ENCODE measurements at places on chromosomes 5 and 9.

- peak; percentile 22 for DNase-seq
Measured at GRCh38 chr5:38922199-38922598, 76.4 kb downstream of the OSMR start.

- DNase-seq: no peak
Measured at GRCh38 chr9:27203783-27204182, 93.2 kb downstream of the EQTN start.

DNA sequence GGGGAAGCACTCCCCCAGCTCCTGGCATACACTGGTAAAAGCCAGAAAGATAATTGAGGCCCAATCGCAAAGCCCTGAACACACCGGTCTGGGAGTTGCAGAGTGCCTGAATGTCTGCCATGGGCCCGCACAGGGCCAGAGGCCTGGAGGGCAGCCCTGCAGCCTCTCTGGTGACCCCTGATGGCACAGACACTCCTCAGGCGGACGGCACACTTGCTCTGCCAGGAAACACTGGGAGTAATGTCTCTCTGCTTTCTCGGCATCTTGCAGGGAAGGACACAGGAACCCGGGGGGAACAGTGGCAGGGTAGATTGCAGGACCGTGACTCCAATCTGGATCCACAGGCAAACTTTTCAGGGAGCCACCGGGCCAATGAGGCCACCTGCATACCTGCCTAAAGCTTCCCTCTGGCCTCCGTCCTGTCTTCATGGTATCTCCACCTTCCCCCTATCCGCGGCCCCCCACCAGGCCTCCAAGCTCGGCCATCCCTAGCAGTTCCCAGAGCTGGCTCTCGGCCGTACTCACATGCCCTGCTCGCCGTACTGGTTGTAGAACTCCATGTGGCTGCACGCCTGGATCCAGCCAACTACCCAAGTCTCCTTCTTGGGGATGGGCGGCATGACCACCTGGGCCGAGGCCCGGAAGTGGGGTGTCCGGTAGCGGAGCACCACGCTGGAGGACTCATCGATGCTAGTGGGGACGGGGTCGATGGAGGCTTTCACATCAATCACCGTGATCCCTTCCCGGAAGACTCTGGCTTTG lies 797 bp downstream of the FAM78A start:
- DNase-seq: peak; percentile 17

DNA sequence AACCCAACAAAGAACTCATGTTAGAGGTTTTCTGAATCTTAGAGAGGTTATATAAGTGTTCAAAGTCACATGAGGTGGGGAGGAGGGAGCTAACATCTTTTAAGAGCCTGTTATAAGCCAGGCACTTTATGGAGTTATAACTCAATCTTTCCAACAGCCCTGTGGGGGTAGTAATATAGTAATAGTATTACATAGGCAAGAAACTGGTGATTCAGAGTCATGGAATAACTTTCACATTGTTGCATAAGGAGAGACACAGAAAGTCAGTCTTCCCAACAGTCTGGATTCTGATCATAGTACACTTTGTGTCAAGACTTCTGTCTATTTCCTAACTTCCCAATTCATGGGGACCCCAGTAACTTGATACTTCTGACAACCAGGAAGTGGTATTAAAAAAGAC lies 89.2 kb downstream of the ACER2 start:
- no peak for DNase-seq

GRCh38 chr9:34603610-34604231 lies 8.2 kb downstream of the RPP25L start:
- DNase-seq: peak; percentile 77

- no peak for DNase-seq
Measured at GRCh38 chr5:95870105-95870672, 47.7 kb upstream of the GLRX start.

DNA sequence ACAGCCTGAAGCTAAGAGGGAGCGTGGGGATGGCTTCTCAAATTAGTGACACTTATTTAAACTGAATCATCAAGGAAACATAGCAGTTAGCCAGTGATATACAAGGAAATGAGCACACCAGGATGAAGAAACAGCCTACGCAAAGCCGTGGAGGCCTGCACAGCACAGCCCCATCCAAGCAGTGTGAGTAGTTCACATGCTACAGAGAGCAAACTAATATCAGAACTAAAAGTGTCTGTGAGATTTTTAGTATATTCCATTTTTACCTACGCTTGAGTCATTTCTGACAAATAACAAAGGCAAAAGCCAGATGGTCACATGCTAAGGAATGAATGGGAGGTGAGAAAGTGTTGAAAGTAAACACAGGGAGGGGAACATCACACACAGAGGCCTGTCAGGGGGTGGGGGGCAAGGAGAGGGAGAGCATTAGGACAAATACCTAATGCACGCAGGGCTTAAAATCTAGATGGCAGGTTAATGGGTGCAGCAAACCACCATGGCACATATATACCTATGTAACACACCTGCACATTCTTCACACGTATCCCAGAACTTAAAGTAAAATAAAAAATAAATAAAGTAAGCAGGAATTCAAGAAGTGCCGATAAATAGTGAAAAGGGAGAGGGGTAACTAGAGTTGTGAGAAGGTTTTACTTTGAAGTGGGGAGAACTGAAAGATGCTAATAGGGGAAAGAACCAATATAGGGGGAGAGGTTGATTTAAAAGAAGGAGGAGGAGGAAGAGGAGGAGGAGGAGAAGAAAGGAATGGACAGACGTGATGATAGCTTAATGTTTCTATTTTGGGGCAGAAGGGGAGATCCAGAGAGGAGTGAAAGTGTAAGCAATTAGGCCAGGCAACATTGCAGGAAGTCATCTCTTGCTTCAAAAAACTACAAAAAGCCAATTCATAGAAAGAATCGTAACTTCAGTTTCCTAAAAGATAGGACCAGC lies 100.9 kb upstream of the PTGER4 start:
- peak; percentile 5 for DNase-seq

DNA sequence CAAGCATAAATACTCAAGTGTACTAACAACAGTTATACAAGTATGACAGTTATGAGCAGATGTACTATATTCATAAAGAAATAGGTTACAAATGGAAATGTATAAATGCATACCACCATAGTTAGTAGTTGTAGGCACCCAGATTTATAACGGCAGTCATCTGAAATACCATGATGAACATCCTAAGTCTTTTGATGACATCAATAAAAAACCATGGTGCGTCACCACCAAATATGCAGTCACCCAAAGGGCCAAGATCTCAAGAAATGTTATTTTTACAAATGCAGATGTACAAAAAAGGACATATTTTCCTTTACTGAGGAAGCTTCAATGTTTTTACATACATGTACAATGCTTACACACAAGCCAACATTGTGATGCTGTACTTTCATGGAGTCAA lies 70.8 kb upstream of the XPA start:
- DNase-seq: no peak

DNA sequence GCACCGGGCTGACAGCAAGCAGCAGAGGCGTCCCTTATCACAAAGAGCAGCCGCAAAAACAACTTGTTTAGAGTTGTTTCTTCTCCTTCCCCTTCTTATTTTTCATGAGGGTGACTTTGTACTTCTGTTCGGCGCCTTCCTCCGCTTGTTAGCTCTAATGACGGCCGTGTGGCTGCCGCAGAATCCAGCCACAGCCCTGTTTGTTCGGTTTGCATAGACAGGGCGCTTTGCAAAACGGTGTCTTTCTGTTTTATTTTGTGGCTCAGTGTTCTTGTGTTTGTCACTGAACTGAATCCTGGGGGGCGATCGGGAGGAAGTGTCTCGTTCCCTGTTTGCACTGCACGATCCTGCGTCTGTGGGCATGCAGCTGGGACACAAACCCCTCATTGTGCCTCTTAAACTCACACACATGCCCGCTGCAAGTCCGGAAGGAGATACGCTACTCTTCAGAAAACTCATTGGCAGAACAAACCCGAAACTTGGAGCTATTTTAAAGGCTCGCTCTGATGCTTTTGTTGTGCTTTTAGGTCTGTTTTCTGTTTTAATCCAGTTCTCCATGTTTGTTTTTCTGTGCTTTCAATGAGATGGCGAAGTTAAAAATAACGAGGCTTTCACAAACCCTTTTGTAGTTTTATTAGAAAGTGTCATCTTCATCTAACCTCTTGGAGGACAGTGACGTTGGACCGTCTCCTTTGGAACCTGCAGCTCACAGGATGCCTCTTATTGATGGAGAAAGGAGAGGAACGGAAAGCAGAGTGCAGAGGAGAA lies 213.9 kb downstream of the IRX2 start:
- DNase-seq: no peak

GRCh38 chr5:12095808-12096281 lies 191.6 kb upstream of the CTNND2 start:
- DNase-seq: no peak

DNA sequence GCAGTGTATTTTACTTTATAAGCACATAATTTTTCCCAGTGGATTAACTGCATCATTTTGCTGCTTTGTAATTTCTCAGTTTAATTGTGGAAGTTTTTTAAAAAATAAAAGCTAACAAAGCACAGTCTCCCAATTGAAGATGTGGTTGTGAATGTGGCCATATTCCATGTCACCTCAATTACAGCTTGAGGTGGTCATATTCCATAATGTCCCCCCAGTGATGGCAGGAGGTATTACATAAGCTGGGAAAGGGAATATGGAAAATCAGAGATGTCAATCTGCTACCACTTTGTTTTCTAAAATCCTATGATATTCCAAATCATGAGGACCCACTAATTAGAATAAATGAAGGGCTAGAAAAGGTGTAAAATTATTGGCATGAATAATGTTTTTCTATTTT lies 1672.0 kb upstream of the CDH9 start:
- no peak for DNase-seq

GRCh38 chr5:10839916-10840599 lies 79.0 kb upstream of the DAP start:
- no peak for DNase-seq

DNA sequence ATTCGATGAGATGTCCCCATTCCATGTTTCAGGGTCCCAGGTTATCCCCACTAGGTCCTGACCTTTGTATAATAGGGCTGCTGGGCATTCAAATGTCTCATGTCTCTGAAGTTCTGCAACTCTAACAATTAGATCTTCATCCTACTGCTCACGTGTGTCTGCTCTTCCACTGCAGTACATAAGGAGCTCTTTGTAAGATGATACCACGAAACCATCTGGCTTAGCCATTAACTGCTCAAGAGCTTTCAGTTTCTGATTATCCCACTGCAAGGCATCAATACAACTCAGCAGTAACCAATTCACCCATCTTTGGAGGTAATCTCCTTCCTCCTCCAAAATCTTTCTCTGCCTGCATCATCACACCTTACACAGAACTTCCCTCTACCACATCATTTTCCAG lies 49.9 kb upstream of the PPP2CA start:
- no peak for DNase-seq

- DNase-seq: no peak
Measured at GRCh38 chr5:96388176-96388575, 44.9 kb downstream of the PCSK1 start.

- no peak for DNase-seq
Measured at GRCh38 chr9:134333874-134334581, 7.8 kb downstream of the RXRA start.

GRCh38 chr5:13695076-13695712 lies 249.3 kb downstream of the DNAH5 start:
- no peak for DNase-seq

DNA sequence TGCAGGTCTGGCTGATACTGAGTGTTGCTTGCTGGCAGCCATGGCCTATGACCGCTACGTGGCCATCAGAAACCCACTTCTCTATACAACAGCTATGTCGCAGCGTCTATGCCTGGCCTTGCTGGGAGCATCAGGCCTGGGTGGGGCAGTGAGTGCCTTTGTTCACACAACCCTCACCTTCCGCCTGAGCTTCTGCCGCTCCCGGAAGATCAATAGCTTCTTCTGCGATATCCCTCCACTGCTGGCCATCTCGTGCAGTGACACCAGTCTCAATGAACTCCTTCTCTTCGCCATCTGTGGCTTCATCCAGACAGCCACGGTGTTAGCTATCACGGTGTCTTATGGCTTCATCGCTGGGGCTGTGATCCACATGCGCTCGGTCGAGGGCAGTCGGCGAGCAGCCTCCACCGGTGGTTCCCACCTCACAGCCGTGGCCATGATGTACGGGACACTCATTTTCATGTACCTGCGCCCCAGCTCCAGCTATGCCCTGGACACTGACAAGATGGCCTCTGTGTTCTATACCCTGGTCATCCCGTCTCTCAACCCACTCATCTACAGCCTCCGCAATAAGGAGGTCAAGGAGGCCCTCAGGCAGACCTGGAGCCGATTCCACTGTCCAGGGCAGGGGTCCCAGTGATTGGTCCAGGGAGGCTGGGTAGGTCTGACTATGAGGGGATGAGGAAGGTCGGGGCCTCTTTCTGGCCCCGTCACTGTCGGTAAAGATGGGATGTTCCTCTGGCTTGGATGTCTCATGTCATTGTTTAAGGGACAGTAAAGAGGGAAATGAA lies 718 bp downstream of the OR5C1 start:
- no peak for DNase-seq

DNA sequence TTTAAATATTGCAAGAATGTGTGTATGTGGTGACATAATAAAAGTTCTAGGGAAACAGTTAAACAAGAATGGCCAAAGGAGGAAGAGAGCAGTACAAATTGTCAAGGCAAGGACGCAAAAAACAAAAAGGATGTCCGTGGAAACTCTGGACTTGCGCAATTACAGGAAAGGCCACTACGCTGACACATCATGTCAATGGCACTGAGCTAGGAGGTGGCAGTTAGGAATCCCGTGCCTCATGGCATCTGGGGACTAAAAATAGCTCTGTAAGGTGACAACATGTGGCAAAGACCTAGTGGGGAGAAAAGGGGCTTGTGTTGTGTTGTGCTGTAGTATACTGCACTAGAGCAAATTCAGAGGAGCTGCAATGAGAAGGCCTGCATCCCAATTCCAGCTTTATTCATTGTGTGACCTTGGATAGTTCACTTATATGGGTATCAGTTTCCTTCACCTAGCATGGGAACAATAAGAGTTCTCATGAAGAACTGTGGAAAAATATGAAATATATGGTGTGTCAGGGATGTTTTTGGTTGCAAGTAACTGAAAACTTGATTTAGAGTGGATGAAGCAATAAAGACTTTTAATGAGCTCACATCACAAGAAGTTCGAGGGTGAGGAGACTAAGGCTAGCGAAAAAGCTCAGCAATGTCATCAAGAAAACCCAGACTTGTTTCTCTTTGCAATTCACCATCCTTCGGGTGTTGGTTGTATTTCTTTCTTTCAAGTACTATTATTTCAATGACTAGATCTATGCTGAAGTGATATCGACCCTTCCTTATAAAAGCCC lies 124.1 kb upstream of the STC2 start:
- DNase-seq: peak; percentile 59

DNA sequence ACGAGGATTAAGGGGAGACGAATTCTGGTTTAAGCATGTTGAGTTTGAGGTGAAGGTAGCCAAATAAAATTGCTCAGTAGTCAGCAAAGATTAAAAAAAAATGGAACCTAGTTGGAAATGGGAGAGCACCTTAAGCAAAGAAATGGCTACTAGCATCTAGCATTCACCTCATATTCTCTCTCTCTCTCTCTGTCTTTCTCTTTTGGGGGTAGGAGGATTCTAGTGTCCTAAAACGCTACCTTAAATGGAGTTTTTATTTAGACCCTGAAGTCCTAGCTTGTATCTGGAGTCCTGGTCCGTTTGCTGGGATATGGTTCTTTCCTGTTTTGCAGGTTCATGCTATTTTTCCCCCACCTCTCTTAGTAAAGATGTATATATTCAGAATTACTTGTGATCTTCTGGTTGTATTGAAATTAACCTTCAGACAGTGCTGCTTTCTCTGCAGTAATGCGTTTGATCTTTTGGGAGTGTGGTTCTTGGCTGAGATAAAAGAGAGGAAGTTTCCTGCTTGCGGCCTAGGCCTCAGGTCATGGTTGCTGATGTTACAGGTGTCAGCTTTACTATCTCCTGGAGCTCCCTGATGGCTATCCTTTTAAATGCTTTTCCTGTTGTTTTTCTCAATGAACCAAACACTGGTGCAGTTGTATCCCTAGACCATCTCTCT lies 8.0 kb downstream of the TGFBR1 start:
- peak; percentile 34 for DNase-seq
